Mononuclear cell (primary cell): ENCODE measurements at places on chromosomes 1 and 21. TPM values are rescaled to one million over a fixed set of nuclear protein-coding genes. Genes with fewer than 3 reads are reported as not detected.

Gene KISS1
- not detected for total RNA-seq

Gene PLCH2
- total RNA-seq, result 4.7 TPM

Gene LENEP
- 0.63 TPM for total RNA-seq

Gene TBCE
- total RNA-seq, result 5.0 TPM

Gene BCAN
- total RNA-seq, result not detected

Gene MRPL9
- total RNA-seq, result 78.4 TPM

Gene IFI16
- 37.3 TPM for total RNA-seq

Gene HSD3B1
- total RNA-seq, result not detected

Gene PPIAL4G
- total RNA-seq, result 0.21 TPM

Gene IFNLR1
- 1.6 TPM for total RNA-seq

Gene IL12RB2
- 1.3 TPM for total RNA-seq

Gene UBXN10
- 0.52 TPM for total RNA-seq

Gene LHX8
- total RNA-seq, result not detected

Gene TSTD1
- 37.0 TPM for total RNA-seq

Gene TXNIP
- total RNA-seq, result 2,317 TPM

Gene ADAMTS4
- total RNA-seq, result 0.21 TPM

Gene RHCE
- not detected for total RNA-seq

Gene FRRS1
- 2.1 TPM for total RNA-seq

Gene TBX19
- total RNA-seq, result 1.5 TPM

Gene YIPF1
- 11.4 TPM for total RNA-seq

Gene SMPDL3B
- 0.10 TPM for total RNA-seq

Gene KCNJ15
- 0.42 TPM for total RNA-seq

Gene RNF19B
- 69.0 TPM for total RNA-seq

Gene SLAMF8
- 0.84 TPM for total RNA-seq

Gene ANGPTL3
- not detected for total RNA-seq

Gene GUK1
- total RNA-seq, result 190 TPM

Gene PITHD1
- 63.8 TPM for total RNA-seq

Gene OR10X1
- total RNA-seq, result not detected

Gene CENPF
- 0.73 TPM for total RNA-seq

Gene CAMK1G
- total RNA-seq, result 0.10 TPM

Gene AJAP1
- under 0.01 TPM for total RNA-seq

Gene CNN3
- total RNA-seq, result 4.6 TPM

Gene FOXJ3
- 86.7 TPM for total RNA-seq

Gene FMOD
- total RNA-seq, result not detected

Gene APOBEC4
- 0.10 TPM for total RNA-seq

Gene RASSF5
- 209 TPM for total RNA-seq

Gene NLRP3
- total RNA-seq, result 648 TPM

Gene OVAAL
- not detected for total RNA-seq

Gene PTGFRN
- total RNA-seq, result 0.73 TPM

Gene KANK4
- not detected for total RNA-seq

Gene VTCN1
- total RNA-seq, result not detected

Gene KRTAP13-2
- total RNA-seq, result not detected

Gene PLA2G2F
- not detected for total RNA-seq

Gene NHLH1
- not detected for total RNA-seq

Gene ARMH1
- total RNA-seq, result 30.0 TPM

Gene PRAMEF25
- not detected for total RNA-seq
